ENCODE measurements at places on chromosomes 1 and 21.

GRCh38 chr1:4173731-4174130, 273.7 kb upstream of the C1orf174 start:
- DNase-seq, result no peak

GRCh38 chr1:39657402-39657801, 14.5 kb downstream of the NT5C1A start:
- no peak for DNase-seq

DNA sequence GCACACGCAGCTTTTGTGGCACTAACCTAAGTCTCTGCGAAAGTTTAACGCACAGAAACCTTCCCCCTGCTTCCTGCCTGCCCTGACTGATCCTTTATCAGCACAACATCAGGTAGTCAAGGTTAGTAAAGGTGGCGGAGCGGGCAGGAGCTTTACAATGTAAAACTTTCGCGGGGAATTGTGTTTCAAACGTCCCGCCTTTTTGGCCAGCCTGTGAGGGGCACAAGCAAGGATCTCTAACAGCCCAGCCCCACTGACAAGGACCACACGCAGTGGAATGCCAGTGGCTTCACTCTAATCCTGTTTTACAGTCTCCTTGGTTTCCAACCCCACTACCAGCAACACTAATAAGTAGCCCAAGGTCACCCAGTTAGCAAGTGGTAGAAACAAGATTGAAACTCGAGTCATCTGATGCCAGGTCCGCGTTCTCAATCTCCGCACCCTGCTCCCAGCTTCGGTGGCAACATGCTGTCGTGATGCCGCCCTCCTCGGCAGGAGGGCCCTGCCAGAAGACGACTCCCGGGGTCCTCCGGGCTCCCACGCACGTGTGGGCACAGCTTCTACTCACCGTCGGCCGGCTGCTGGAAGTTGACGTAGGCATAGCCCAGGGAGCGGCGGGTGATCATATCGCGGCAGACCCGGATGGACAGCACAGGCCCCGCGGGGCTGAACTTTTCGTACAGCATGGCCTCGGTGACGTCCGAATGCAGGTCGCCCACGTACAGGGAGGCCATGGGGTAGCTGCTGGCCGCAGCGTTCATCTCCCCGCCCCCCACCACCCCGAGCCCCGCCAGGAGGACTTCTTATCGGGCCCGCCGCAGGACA, 1.2 kb downstream of the PABPC4 start:
- peak; percentile 37 for DNase-seq

DNA sequence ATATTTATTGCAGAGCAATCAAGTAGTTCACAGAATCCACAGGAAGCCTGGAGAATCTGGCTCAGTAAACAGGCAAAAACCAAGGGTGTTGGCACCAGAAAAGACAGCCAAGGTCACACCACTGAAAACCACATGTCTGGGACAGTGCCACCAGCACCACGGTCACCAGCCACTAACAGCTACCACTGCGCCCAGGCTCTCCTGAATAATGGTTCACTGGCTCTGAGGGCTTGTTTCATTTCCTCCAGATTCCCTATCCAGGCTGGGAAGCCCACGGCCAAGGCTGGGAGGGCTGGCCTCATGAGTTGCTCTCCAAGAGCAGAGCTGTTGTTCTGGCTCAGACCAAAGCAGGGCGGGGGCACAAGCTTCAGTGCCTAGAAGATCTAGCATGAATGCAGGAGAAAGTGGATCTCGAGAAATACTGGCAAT, 54.5 kb upstream of the PTGFRN start:
- DNase-seq, result no peak

- DNase-seq, result no peak
Measured at GRCh38 chr21:20266441-20266710, 731.8 kb upstream of the NCAM2 start.

GRCh38 chr1:157937744-157938143, 55.7 kb upstream of the KIRREL1 start:
- DNase-seq, result no peak

DNA sequence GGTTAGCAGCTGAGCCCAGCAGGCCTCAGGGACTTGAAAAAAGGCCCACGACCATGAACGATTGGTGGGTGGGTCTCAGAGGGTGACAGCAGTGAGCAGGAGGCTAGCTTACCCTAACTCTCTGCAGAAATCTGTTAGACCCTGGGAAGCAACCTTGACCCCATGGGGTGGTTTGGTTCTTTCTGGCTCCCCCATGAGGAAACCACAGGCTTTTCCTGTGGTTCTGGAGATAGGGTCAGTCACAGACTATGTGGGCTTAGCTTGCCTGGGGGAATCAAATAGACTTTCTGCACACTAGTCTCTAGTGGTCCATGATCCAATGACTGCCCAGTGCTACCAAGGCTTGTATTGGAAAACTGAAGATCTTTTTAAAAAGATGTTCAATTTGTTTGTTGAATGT, 118.1 kb downstream of the PLXNA2 start:
- DNase-seq, result no peak

DNA sequence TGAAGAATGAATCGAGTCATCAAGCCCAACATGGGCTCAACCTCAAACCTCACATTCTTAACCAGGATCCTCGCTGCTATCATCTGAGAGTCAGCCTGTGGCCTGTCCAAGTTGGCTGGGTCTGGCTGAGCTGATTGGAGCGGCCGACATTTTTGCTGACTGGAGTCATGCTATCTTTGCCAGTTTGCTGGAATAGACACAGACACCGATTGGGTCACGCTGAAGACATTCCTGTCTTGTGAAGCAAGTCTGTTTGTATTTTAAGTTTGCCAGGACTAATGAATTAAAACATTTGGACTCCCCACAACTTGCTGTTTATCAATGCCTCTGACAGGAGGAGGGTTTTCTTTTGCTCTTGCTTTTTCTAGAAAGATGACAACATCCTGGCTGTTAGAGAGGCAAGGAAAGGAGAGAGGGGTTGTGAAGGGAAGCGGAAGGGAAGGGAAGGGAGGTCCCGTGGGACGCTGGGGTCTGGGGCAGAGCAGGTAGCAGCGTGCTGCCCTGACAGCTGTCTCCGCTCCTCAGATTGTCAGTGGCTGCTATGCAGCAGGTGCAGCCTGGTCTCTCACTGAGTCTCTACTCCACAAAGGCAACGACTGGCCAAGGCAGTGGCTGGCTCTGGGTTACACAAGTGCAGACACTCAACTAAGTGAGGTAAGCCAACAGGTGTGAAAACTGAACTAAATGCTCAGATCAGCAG, at the start of gene MAP3K7CL:
MAP3K7CL (plus strand) TSS at position 375 of the 700 bp plus-strand sequence. CDS start 2,701 bp downstream, outside the sequence.
- no peak for DNase-seq

GRCh38 chr1:113946678-113947387, 17.7 kb downstream of the HIPK1 start:
- DNase-seq, result no peak

- no peak for DNase-seq
Measured at GRCh38 chr1:77876884-77877283, 11.5 kb upstream of the NEXN start.

- DNase-seq, result no peak
Measured at GRCh38 chr1:63674865-63675419, 81.7 kb downstream of the PGM1 start.

GRCh38 chr21:32611471-32611997, 643 bp downstream of the CFAP298 start:
- DNase-seq, result no peak

- DNase-seq, result peak; percentile 96
Measured at GRCh38 chr1:203290261-203291089, 14.8 kb upstream of the BTG2 start.

DNA sequence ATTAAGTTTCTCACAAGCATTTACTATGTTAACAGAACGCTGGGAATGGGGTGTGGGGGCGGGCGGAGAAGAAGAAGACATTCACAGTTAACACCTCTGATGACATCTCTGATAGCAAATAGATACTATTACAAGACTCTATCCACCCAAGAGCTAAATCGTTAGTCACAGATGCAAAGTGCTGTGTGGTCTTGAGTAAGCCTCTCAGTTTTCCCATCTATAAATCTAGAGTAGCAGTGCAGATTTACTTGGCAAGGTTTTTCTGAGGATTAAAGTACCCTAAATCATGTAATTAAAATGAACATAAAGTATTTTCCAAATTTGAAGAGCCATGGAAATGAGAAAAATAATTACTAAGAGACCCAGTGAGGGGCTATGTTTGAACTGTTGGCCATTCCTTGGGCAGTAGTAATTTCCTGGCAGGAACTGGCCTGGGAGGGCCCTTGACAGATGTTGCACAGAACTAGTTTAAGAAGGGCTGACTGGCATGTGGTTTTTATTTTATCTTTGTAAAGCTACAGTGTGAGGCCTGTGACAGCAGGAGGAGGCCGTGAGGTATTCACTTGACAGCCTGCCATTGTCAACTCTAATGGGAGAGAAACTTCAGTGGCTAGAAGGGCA, 58.7 kb upstream of the APOBEC4 start:
- no peak for DNase-seq

DNA sequence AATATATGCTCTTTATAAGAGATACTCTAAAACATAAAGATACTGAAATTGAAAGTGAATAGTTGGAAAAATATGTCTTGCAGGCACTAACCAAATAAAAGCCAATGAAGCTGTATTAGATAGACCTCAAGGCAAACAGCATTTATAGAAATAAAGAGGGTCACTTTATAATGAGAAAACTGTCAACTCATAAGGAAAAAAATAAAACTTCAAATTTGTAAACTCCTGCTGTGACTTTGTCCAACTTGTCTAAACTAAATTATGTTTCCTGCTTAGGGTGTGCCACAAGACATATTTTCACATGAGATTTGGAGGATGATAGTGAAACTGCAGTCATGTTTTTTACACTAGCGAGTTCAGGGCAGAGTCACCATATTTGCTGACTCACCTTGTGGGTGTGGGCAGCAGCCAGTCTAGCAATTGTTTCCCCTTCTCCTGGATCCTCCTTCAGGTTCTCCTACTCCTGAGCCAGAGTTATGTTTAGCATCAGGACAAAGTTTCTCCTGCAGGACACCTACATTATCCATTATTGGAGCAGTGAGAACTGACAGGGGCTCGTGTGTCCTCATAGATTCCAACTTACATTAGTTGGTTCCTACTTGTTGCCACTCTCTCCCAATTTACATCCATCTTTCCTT, 43.8 kb downstream of the CD53 start:
- DNase-seq, result no peak

DNA sequence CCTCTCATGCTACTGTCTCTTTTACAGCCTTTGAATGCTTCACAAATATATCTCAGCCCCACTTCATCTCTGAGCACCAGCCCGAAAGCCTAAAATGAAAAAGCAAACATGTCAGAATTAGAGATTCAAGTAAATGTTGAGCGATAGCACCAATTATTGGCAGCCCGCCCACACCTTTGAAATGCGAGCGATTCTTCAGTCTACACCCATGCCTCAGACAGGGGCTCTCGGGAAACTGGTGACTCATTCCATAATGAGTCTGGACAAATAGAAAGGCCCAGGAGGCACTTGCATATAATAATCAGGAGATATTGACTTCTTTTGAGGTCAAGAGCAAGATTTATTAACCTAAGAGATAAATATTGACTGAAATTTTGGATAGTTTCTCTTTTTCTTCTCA, 487.3 kb upstream of the PTBP2 start:
- DNase-seq, result no peak

GRCh38 chr1:226733304-226733703, 5.8 kb downstream of the ITPKB start:
- no peak for DNase-seq

GRCh38 chr1:164813776-164814175, 254.8 kb downstream of the PBX1 start:
- DNase-seq, result no peak

DNA sequence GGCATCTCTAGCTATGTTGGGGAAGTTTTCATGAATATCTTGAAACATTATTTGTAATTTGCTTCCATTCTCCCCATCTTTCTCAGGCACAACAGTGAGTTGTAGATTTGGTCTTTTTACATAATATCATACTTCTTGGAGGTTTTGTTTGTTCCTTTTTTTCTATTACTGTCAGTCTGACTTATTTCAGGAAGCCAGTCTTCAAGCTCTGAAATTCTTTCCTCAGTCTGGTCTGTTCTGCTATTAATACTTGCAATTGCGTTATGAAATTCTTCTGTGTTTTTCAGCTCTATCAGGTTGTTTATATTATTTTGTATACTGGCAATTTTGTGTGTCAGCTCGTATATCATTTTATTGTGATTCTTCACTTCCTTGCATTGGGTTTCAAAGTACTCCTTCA, 424.6 kb upstream of the PTBP2 start:
- no peak for DNase-seq

- no peak for DNase-seq
Measured at GRCh38 chr21:16866851-16867250, 646.0 kb upstream of the CXADR start.

GRCh38 chr1:40673452-40673851, 8.0 kb upstream of the RIMS3 start:
- DNase-seq, result no peak

Data from memory B cell (primary cell).